ENCODE measurements at places on chromosomes 7 and 10.

- no peak for DNase-seq
These were observed 282.1 kb upstream of the PPP2R2D start for GRCh38 chr10:131618587-131619267.

DNA sequence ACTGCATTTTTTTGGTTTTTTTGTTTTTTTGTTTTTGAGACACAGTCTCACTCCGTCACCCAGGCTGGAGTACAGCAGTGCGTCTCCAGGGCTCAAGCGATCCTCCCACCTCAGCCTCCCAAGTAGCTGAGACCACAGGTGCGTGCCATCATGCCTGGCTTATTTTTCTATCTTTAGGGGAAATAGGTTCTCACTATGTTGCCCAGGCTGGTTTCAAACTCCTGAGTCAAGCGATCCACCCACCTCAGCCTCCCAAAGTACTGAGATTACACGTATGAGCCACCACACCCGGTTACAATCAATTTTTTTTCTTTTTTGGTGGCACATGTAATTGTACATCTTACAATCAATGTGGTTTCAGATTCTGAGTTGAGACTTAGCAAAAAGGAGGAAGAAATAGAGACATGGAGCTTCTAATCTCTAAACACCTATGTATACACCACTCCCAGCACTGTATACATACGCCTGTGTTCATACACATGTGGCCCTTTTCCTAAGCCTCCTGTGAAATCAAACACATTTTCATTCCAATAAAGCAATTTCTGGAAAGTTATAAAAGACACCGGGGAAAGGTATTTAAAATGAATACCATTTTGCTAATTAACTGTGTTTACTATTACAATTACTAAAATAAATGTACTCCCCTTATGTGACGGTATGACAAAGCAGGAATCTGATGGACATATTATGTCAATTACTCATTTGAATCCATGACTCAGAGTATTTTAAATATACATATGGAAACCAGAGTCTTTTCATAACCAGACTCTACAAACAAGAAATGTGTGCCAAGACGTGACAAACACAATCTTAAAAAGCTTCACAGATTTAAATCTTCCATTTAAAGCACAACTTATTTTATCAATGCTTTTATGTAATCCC lies 40.9 kb downstream of the SMURF1 start:
- no peak for DNase-seq

DNA sequence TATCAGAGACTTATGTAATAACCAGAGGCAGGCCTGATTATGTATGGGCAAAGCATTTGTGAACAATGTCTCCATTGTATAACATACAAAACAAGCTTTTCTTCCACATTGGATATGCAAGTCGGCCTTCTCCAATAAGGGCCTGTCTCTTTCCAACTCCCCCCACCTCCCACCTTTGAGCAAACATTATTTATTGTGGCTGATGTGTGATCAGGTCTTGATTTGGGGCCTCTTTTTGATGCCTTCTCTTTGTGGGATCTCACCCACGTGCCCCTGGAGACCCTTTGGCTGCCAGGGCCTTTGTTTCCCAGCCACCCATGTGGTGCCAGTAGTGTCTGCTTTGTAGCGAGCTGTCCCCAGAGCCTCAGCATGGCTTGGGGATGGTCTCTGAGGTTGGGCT lies 53.0 kb downstream of the TCF7L2 start:
- no peak for DNase-seq

DNA sequence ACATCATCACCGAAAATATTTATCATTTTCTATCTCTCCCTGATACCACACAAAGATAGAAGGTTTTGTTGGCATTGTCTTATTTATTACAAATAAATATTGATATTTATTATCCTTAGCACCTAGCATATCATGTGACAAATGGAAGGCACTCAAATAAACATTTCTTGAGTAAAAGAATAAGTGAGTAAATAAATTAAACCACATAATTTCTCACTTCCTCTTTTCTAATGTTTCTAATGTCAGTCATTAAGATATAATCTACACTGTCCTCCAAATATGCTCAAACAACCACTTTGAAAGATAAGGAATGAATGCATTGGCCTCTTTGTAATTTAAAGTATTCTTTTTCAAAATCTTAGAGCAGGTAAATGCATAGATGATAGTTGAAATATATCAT lies 1027.8 kb upstream of the LRRTM3 start:
- DNase-seq = no peak

DNA sequence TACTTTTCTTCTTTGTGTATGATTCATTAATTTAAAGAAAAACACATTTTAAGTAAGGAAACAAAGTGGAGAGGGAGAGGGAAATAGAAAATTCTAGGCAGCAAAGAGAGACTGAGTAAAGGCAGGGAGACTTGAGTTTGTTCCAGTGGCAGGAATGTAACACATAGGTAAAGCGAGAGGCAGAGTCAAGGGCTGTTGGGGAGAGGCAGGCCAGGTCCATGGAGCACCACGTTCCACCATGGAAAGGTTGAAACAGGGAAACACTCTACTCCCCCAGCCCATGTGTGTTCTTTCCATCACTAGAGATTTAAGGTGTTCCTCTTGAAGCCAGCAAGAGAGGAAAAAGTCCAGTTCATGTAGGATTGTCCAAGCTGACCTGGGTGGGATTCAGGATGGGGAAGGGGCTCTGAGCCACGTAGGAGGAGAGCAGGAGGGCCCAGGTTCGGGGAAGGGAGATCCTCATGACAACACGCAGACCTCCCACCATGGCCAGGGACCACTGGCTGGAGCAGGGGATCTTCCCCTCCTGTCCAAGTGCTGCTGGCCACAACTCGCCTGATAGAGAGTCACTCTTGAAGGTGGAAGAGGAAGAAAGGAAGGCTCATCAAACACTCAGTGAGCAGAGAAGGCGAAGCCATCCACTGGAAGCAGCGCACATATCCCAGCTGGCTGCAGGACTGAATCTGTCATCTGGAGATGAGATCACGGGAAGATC lies 666.4 kb upstream of the MKI67 start:
- DNase-seq = no peak

- DNase-seq = no peak
These were observed 25.4 kb upstream of the ZNF735 start for GRCh38 chr7:64181586-64181985.

DNA sequence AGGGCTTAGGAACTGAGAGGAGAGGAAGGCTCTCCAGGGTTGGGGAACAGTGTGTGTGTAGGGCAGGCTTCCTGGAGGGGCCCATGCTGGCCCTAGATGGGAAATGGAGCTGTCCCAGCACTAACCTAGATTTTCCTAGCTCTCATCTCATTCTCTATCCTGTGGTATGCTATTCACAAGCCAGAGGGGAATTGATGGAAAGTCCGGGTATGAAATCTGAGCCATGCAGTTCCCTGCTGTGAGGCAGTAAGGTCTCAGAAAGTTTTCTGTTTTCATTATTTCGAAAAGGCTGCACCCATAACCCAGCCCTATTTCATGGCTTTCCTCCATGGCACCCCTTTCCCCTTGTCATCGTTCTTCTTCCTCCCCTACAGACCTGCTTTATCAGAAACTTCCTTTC lies 220.3 kb downstream of the RPS24 start:
- DNase-seq = no peak
